Transverse colon (tissue), 4 donors: ENCODE measurements at places on chromosomes 4 and X. TPM values are rescaled to one million over a fixed set of nuclear protein-coding genes. Genes with fewer than 3 reads are reported as not detected.

- H3K27ac ChIP-seq = no peak overlapping the region
- no peaks in the 10 kb centered on the region for H3K27me3 ChIP-seq
- DNase-seq = no peak
- H3K36me3 ChIP-seq = no peaks in the 10 kb centered on the region
- H3K4me1 ChIP-seq = peaks cover 8% of the 10 kb centered on the region
These were observed 85.8 kb downstream of the SLC10A7 start for GRCh38 chr4:146435962-146436361.

The ARMCX2 gene
- total RNA-seq = 6.8 TPM

DNA sequence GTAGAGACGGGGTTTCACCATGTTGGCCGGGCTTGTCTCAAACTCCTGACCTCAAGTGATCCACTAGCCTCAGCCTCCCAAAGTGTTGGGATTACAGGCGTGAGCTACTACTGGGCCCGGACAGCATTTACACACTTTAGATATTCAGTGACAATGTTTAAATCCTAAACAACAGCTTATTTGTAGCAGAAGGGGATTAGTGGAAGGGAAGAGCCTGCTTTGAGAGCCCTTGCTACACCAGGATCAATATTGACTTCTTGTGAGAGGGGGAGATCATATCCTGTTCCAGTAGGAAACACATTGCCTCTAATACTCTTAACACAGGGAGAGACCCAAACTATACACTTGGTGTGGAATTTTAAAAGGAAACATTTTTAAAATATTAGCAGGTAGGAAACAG is 7.1 kb downstream of the MGST2 start:
- no peaks in the 10 kb centered on the region for H3K36me3 ChIP-seq
- no peak for DNase-seq
- no peak overlapping the region for H3K27ac ChIP-seq

- DNase-seq = no peak
- no peak overlapping the region for H3K27ac ChIP-seq
- no peak overlapping the region for H3K4me3 ChIP-seq
- no peaks in the 10 kb centered on the region for H3K4me1 ChIP-seq
These were observed 225.2 kb upstream of the PPP1R2C start for GRCh38 chrX:43003204-43003565.

The LRP2BP gene
- total RNA-seq = not detected

GRCh38 chr4:145956288-145956890 is 17.8 kb upstream of the ZNF827 start:
- DNase-seq = peak; percentile 30
- no peaks in the 10 kb centered on the region for H3K4me1 ChIP-seq
- H3K27me3 ChIP-seq = no peaks in the 10 kb centered on the region

- no peaks in the 10 kb centered on the region for H3K4me1 ChIP-seq
- no peaks in the 10 kb centered on the region for H3K36me3 ChIP-seq
- no peaks in the 10 kb centered on the region for H3K27me3 ChIP-seq
- H3K27ac ChIP-seq = no peak overlapping the region
These were observed 76.2 kb upstream of the S100G start for GRCh38 chrX:16573781-16574180.

DNA sequence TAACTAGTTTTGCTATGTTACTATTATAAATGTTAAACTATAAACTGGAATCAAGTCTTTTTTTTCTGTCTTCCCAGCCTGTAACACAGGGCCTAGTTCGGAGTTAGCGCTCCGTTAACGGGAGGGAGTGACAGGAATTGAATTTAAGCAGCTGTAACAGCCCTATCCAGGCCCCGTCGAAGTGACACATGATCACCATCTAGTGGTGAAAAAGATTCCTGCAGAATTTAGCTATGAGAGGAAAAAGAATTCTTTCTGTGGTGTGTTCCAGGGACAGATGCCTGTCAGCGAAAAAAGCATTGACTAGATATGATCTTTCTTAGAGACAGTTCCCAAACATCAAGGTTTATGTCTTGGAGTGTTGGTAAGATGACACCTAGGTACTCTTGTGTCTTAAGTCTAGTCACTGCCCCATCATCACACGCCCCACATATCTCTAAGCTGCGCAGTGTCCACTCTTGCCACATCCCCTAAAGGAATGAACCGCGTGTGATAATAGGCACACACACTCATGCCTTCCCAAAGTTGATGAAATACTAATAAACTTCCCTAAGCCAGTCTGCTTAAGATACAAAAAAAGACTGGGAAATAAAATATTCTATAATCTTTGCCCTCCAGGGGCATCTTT is 2.1 kb downstream of the GAB3 start:
- no peaks in the 10 kb centered on the region for H3K4me1 ChIP-seq
- H3K27ac ChIP-seq = peak overlapping the region; percentile 23
- DNase-seq = no peak
- no peaks in the 10 kb centered on the region for H3K27me3 ChIP-seq
- no peak overlapping the region for H3K4me3 ChIP-seq

The EDA gene
- 0.60 TPM for total RNA-seq

DNA sequence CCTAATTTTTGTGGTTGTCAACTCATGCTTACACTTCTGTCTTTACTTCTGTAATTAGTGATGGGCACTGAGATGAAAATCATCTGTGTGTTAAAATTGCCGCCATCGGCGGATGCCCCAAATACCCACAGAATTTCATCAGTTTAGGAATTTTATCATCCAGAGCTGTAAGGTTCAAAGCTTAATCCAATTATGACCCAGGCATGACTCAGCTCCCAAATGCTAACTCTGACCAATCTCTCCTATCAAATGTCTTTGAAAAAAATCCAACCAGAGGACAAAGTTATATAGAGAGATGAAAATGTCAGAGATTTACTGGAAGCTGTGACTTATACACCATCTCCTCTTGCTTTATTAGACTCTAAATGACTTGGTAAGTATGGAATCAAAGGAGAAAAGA is 1048.7 kb upstream of the PRKX start:
- H3K27me3 ChIP-seq = no peaks in the 10 kb centered on the region
- no peak overlapping the region for H3K4me3 ChIP-seq
- no peaks in the 10 kb centered on the region for H3K4me1 ChIP-seq
- no peak overlapping the region for H3K27ac ChIP-seq
- no peaks in the 10 kb centered on the region for H3K36me3 ChIP-seq
- no peak for DNase-seq

GRCh38 chrX:8731559-8732395 is at the start of gene ANOS1:
Gene ANOS1 (minus strand): TSS chrX:8732137. CDS start chrX:8732036, 101 bp downstream.
- H3K27ac ChIP-seq = no peak within 1 kb of the TSS
- H3K27me3 ChIP-seq = peaks cover 32% of the 10 kb centered on the region
- H3K36me3 ChIP-seq = no peaks in the 10 kb centered on the region
- no peaks in the 10 kb centered on the region for H3K4me1 ChIP-seq
- DNase-seq = no peak
- peak within 1 kb of the TSS; percentile 44 for H3K4me3 ChIP-seq

- no peaks in the 10 kb centered on the region for H3K27me3 ChIP-seq
- H3K4me1 ChIP-seq = no peaks in the 10 kb centered on the region
- no peaks in the 10 kb centered on the region for H3K36me3 ChIP-seq
- no peak for DNase-seq
- H3K4me3 ChIP-seq = no peak overlapping the region
These were observed 372.6 kb downstream of the OPHN1 start for GRCh38 chrX:68060506-68061205.

DNA sequence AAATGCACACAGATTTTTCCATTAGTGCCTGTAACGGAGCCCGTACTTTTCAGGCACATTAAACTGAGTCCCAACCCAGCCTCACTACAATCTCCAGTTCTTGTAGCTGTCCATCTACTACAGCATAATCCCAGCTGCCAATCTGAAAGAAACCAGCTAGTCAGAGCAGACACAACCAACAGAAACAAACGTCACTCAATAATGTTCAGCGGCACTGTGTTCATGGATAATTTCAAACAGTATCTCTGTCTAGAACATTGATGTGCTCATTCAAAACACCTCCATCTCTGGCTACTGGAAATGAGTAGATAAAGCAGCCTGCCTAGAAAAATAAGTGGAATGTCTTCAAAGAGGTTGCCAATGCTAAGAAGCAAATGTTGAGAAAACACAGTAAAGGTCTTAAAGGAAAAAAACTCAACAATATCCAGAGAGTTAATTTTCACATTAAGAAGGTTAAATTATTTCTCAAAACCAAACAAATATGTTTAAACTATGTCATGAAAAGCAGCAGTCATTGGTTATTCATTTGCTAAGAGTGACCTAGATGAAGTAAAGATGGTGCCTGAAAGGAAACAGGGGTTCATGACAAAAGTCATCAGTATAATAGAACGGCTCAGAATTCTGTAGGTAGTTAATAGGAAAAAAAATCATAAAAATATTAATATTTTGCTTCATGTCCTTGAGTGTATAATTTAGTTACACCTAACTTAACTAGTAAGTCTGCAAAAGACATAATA is 245.1 kb upstream of the MAB21L2 start:
- H3K4me3 ChIP-seq = no peak overlapping the region
- no peak for DNase-seq
- H3K4me1 ChIP-seq = no peaks in the 10 kb centered on the region
- H3K27ac ChIP-seq = no peak overlapping the region
- no peaks in the 10 kb centered on the region for H3K27me3 ChIP-seq

The KCND1 gene
- total RNA-seq = 0.95 TPM

The BCORL1 gene
- total RNA-seq = 5.6 TPM

- no peak overlapping the region for H3K4me3 ChIP-seq
- no peaks in the 10 kb centered on the region for H3K36me3 ChIP-seq
These were observed 378.3 kb downstream of the PPP1R2C start for GRCh38 chrX:42399632-42400024.

- no peaks in the 10 kb centered on the region for H3K4me1 ChIP-seq
- H3K27me3 ChIP-seq = no peaks in the 10 kb centered on the region
- H3K36me3 ChIP-seq = no peaks in the 10 kb centered on the region
- H3K4me3 ChIP-seq = no peak overlapping the region
These were observed 21.4 kb downstream of the NKX1-1 start for GRCh38 chr4:1384675-1385372.

DNA sequence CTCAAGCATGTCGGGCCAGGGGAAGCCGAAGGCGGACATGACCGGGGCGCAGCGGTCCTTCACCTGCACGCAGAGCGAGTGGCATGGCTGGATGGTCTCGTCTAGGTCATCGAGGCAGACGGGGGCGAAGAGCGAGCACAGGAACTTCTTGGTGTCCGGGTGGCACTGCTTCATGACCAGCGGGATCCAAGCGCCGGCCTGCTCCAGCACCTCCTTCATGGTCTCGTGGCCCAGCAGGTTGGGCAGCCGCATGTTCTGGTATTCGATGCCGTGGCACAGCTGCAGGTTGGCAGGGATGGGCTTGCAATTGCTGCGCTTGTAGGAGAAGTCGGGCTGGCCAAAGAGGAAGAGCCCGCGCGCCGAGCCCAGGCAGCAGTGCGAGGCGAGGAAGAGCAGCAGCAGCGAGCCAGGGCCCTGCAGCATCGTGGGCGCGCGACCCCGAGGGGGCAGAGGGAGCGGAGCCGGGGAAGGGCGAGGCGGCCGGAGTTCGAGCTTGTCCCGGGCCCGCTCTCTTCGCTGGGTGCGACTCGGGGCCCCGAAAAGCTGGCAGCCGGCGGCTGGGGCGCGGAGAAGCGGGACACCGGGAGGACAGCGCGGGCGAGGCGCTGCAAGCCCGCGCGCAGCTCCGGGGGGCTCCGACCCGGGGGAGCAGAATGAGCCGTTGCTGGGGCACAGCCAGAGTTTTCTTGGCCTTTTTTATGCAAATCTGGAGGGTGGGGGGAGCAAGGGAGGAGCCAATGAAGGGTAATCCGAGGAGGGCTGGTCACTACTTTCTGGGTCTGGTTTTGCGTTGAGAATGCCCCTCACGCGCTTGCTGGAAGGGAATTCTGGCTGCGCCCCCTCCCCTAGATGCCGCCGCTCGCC is at the start of gene SFRP2:
TSS of gene SFRP2 (minus strand) at position 671 of the 864 bp plus-strand sequence. CDS start at position 423, 248 bp downstream.
- H3K27ac ChIP-seq = no peak within 1 kb of the TSS
- DNase-seq = no peak
- peak within 1 kb of the TSS; percentile 21 for H3K4me3 ChIP-seq
- H3K4me1 ChIP-seq = peaks cover 9% of the 10 kb centered on the region
- peaks cover 99% of the 10 kb centered on the region for H3K27me3 ChIP-seq

The RIBC1 gene
- not detected for total RNA-seq

DNA sequence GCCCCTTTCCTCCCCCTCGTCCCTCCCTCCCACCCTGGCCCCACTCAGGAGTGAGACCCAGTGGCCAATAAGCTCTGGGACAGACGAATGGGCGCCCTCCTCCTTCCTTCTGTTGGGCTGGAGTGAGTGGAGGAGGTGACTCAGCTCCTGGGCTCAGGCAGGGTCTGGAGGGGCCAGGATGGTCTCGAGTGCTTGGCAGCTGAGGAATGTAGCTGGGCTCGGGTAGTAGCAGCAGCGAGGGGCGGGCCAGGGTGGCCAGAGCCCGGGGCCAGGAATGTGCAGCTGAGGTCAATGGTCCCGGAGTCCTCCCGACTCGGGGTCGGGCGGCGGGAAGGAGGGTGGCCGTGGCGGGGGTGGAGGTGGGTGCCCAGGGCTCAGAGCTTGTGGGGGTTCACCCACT is 15.0 kb downstream of the G6PD start:
- no peak overlapping the region for H3K27ac ChIP-seq
- H3K36me3 ChIP-seq = no peaks in the 10 kb centered on the region
- DNase-seq = no peak
- H3K4me3 ChIP-seq = no peak overlapping the region
- no peaks in the 10 kb centered on the region for H3K27me3 ChIP-seq

DNA sequence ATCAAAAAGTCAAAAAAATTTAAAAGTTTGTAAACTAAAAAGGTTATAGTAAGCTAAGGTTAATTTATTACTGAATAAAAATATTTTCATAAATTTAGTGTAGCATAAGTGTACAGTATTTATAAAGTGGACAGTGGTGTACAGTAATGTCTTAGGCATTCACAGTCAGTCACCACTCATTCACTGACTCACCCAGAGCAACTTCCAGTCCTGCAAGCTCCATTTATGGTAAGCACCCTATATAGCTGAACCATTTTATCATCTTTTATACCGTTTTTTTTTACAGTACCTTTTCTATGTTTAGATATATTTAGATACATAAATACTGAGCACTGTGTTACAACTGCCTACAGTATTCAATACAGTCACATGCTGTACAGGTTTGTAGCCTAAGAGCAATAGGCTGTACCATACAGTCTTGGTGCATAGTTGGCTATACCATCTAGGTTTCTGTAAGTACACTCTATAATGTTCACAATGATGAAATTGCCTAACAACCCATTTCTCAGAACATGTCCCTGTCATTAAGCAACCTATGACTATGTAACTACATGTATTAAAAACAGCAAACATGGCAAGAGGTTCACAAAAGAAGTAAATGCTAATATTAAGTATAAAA is 18.6 kb downstream of the ACSL4 start:
- H3K36me3 ChIP-seq = no peaks in the 10 kb centered on the region
- H3K27ac ChIP-seq = no peak overlapping the region
- H3K4me3 ChIP-seq = no peak overlapping the region
- no peaks in the 10 kb centered on the region for H3K4me1 ChIP-seq
- DNase-seq = no peak

DNA sequence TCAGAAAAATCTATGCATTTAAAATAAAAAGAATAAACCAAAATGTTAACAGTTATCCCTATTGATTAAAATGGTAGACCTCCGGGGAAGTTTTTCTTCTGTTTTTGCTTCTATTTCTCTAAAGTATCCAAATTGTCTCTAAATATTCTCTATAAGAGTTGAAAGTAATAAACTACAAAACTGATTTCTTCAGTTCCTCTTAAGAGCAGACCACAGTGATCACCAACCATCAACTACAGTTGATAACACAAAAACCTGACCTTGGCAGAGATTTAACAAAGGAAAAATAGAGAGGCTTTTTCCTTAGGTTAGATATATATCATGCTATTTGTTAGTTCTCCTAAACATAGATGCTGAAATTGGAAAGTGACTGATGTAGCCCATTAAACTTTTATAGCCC is 27.3 kb downstream of the DDX60 start:
- no peaks in the 10 kb centered on the region for H3K27me3 ChIP-seq
- no peak for DNase-seq
- no peaks in the 10 kb centered on the region for H3K4me1 ChIP-seq
